ENCODE measurements at places on chromosomes 5 and 9.

GRCh38 chr5:114255260-114255659, 106.6 kb upstream of the KCNN2 start:
- no peak for DNase-seq

DNA sequence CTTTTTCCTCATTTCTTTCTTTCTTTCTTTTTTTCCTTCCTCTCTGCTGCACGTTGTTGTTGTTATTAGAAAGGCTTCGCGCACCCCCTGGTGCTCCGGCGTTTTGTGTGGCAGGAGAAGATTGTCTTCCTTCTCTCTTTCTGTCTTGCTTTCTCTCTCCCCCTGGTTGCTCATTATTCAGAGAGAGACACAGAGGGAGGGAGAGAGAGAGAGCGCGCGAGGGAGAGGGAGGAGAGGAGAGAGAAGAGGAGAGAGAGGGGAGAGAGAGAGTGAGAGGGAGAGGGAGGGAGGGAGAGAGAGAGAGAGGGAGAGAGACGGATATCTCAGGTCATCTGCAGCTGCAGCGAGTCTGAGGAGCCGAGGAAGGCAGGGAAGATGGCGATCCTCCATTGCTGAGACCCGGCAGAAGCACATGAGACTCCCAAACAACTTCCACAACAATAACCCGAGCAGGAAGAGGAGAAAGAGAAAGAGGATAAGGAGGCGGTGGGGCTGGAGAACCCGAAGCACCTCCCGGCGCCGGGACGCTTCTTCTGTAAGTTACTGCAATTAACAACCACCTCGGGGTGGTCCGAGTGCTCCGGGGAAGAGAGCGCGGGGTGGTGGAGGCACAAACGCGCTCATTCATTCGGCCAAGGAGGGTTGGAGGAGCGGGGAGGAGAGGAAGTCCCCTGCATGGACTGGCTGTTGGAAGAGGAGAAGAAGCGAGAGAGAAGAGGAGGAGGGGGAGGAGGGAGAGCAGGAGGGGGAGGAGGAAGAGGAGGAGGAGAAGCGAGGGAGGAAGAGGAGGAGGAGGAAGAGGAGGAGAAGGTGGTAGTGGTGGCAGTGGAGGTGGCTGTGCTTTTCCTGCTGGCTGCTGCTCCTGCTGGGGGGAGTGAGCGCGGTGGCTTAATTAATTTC, at the start of gene ZNF462:
Gene ZNF462 (plus strand): TSS at position 346 of the 900 bp plus-strand sequence. CDS start 60,218 bp downstream, outside the sequence.
- DNase-seq, result no peak

DNA sequence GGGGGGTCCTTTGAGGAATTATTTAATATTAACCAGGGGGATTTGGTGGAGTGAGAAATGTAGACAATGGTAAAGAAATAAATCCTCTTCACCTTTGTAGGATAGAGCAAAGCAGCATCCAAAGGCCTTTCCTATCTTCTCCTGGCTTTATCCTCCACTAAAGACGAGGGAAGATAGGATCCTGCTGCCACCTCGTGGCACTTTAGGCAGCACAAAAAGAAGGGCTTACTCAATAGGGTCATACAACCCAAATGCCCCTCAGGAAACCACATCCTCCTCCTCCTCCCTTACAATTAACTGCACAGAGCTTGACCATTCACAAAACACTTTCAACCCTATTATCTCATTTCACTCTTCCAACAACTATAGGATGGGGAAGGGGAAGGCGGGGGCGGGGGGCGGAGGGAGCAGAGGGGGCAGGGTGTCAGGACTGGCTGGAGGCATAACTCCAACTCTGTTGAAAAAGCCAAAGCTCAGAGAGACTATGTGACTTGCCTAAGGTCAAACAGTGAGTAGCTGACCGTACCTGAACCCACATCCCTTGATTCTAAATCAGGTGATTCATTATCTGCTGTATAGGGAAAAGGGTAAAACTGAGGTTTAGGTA, 45.4 kb upstream of the MYOT start:
- DNase-seq, result no peak

GRCh38 chr9:36286388-36286787, 28.1 kb upstream of the GNE start:
- DNase-seq, result no peak

DNA sequence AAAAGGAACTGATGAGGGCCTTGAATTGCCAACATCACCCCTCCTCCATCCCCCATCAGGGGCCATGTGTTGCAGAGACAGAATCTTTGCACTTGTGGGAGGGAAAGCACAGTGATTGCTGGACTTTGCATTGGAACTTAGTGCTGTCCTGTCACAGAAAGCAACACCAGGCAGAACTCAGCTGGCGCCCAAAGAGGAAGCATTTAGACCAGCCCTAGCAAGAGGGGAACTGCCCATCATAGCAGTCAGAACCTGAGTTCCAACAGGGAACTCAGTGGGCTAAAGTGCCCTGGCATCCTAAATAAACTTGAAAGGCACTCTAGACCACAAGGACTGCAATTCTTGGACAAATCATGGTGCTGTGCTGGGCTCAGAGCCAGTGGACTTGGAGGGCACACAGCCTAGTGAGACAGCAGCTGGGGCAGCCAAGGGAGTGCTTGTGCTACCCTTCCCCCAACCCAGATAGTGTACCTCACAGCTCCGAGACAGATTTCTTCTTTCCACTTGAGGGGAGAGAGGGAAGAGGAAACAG, 128.1 kb downstream of the ACTL7B start:
- DNase-seq, result no peak

GRCh38 chr9:110338143-110338542, 480 bp upstream of the TXNDC8 start:
- no peak for DNase-seq

GRCh38 chr9:97959585-97959984, 21.6 kb upstream of the HEMGN start:
- DNase-seq, result no peak

DNA sequence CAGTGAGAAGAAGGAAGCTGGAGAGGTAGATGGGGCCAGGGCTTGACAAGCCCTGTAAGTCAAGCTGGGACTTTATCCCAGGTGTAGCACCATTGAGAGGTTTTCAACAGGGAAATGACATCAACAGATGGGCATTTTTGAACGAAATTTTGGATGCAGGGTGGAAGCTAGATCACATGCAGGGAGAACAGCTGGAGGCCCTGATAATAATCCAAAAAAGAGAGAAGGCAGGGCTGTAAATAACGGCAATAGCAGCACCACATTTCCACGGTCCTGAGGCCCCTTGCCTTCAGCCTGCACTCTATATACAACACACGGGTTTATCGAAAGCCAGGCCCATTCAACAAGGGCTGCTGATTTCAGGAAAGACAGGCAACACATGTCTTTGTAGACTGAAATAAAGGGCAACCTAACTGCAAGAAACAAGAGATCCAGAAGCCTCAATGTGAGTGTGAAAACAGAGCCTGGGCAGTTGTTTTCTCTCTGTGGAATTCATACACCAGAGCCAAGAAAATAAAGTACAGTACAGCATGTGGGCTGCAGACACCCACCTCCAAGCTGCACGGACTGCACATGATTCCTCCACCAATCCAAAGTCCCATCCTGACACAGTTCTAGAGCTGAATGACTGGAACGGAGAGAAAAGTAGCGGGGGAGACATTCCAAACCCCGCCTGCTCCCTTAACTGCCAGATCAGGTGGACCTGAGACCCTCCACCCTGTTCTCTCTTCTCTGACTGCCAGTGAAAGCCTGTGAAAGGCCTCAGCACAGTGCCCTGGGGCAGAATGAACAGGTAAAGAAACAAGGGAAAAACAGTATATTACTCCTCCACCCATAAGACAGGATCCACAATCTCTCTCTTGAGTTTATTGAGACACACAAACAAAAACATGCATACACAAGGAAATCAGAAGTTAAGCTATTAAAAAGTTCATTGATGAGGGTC, 36.3 kb downstream of the KLHL3 start:
- DNase-seq, result no peak

DNA sequence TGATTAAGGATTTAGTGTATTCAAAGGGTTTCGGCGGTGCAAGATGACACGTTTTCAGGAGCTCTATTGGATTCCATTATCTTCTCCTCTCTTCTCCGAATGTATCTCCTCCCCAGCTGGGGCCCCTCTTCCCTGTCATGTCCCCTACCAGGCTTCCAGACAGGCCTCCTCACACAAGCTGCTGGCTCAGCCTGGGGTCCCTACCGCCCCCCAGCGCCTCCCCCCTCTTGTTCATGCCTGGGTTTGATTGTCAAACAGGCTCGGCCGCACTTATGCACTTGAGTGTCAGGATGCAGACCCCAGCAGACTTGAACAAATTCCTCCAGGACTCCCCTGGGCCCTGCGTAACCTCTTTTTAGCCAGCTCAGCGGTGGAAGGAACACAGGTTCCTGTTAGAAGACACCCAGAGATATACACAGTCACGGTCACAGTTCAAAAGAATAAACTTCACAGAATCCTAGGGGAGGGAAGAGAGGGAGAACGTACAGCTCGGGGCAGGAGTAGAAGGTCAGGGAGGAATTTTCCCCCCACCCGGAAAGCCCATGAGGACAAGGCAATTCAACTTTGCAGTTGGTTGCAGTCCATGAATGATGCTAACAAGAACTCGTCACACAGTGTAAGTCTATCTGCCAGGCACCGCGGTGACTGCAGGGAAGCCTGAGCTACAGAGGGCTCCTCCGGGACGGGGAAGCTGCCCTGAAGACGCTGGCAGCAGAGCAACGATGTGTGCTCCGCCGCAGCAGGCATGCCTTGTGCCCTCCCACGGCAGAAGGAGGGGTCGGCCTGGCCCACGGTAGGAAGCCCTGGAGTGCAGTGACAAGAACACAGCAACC, 560.0 kb downstream of the BNC2 start:
- DNase-seq, result no peak

- DNase-seq, result no peak
These were observed 782.2 kb upstream of the NUDT12 start for GRCh38 chr5:104344809-104345208.

DNA sequence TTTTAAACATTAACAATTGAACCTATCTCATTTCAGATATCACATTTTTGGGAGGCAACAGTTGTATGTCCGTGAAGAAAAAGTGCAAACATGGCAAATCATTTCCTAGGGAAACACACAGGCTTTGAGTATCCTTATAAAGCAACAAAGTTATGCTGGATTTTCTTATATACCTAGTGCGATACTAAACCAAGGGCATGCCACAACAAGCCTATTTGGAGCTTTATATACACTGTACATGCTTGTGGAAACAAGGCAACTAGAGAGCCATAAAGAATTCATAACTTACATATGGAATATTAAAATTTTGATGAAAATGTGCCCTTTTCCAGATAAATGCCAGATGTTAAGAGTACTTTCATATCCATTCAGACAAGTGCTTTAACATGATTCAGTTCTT, 191.4 kb downstream of the DCP2 start:
- DNase-seq, result no peak

- no peak for DNase-seq
These were observed 11.2 kb upstream of the RIC1 start for GRCh38 chr9:5617749-5618148.

DNA sequence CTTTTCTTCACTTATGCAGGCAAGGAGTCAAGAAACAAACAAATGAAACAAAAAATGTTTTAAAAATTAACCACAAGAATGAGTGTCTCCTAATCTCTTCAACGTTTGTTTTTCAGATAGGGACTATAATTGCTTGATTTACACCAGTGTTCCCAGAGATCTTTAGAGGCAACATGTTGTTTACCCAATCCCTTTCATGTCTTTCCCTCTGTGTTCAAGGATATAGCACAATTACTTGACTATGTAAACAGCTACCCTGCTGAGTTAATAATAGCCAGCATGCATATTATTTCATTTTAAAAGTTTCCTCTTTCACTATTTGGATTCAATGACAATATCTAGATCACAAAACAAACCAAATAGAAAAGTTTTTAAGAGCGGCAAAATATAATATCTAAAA, 25.1 kb upstream of the SHISAL2B start:
- no peak for DNase-seq

- no peak for DNase-seq
These were observed 334.0 kb downstream of the ARRDC3 start for GRCh38 chr5:91049112-91049511.

GRCh38 chr5:63055421-63055820, 476.8 kb downstream of the LRRC70 start:
- DNase-seq, result no peak

DNA sequence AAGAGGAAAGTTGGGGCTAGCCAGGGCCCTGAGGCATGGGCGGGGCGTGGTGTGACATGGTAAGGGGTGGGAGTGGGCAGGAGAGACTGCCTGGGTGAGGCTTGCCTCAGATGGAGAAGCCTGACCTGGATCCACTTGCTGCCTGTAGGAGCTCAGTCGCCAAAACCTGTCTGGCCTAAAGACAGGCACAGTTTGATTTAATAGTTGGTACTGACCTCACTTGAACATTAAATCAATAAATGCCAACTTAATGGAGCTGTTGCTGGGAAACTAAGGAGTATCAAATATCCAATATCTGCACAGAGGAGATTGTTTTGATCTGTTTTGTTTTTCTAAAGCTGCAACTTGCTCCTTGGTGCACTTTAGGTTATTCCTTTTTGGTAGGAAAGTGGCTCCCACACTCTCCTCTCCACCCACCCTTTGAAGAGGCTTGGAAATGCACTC, 86.4 kb downstream of the RCL1 start:
- DNase-seq, result no peak

- DNase-seq, result no peak
These were observed 93.5 kb upstream of the SHB start for GRCh38 chr9:38162332-38163211.

- DNase-seq, result no peak
These were observed 106.4 kb downstream of the AUH start for GRCh38 chr9:91255327-91255726.

DNA sequence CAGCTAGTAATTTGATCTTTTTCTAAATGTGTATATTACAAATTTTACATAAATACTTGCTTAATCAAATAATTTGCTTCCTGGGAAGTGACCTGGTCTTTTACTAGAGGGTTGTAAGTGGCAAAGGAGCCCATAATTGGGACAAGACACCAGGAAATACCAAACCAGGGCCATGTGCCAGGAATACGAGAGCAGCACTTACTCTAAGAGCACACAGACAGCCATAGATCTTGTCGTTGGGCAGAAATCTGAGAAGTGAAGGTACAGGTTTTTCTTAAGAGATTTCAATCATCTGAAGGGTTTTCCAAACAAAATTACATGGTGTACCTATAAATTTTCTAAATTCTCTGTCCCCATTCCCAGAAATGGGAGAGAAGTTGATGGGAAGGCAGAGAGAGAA, 179.3 kb downstream of the HINT1 start:
- no peak for DNase-seq

- DNase-seq, result peak; percentile 83
These were observed at the start of gene SERINC5 for GRCh38 chr5:80255811-80256712. Gene SERINC5, minus strand, starts transcription at chr5:80256048. Its CDS starts 126 bp downstream, at chr5:80255922.

- DNase-seq, result no peak
These were observed 245.5 kb downstream of the SMARCA2 start for GRCh38 chr9:2260417-2261306.

GRCh38 chr5:57931352-57931751, 448.7 kb upstream of the ACTBL2 start:
- DNase-seq, result no peak

GRCh38 chr9:38022995-38023394, 46.0 kb downstream of the SHB start:
- DNase-seq, result no peak

- no peak for DNase-seq
These were observed 91.4 kb upstream of the SH3GL2 start for GRCh38 chr9:17487467-17487866.

DNA sequence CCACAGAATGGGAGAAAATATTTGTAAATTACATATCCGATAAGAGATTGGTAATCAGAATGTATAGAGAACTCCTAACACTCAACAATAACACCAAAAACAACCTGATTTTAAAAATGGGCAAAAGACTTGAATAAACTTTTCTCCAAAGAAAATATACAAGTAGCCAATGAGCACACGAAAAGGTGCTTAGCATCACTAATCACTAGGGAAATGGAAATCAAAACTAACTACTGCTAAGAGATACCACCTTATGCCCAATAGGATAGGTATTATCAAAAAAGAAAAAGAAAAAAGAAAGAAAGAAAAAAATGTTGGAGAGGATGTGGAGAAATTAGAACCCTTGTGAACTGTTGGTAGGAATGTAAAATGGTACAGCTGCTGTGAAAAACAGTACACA, 212.1 kb downstream of the TLR4 start:
- DNase-seq, result no peak
